Activated naive CD8-positive, alpha-beta T cell treated with anti-CD3 and anti-CD28 coated beads, Interleukin-2, amount 50 U/mL, for 24 hours (primary cell): ENCODE measurements at places on chromosomes 5 and 9.

DNA sequence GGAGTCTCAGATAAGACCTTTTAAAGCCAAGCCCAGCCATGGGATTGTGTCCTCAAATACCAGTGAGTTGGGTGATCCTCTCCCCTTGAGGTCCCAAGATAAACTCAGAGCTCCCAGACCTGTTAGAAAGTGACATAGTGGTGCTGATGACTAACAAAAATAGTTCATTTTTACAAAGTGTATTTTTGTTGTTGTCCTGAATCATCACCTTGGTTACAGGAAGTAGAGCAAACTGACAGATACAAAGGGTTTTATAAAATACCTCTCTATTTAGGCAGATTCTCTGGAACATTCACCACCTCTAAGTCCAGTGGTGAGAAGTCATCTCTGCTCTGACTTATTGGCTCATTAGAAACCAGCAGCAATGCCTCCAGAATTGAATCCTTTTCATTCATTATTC lies 259.3 kb downstream of the CEMIP2 start:
- DNase-seq: no peak

DNA sequence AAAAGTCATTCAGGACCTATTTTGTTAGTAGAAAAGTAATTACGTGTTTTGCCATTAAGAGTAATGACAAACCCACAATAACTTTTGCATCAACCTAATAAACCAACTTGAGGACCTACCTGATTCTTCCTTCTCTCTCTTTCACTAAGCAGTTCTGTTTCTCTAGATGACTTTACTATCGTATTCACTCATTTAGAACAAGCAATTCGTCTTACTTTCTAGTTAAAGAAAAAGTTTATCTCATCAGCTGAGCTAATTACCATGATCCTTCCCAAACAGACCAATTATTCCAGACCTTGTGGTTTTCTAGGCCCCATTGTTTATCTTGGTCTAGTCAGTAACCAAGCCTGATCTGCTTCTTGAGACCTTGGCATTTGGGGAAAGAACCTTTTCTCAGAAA lies 49.6 kb upstream of the PRDM9 start:
- no peak for DNase-seq

DNA sequence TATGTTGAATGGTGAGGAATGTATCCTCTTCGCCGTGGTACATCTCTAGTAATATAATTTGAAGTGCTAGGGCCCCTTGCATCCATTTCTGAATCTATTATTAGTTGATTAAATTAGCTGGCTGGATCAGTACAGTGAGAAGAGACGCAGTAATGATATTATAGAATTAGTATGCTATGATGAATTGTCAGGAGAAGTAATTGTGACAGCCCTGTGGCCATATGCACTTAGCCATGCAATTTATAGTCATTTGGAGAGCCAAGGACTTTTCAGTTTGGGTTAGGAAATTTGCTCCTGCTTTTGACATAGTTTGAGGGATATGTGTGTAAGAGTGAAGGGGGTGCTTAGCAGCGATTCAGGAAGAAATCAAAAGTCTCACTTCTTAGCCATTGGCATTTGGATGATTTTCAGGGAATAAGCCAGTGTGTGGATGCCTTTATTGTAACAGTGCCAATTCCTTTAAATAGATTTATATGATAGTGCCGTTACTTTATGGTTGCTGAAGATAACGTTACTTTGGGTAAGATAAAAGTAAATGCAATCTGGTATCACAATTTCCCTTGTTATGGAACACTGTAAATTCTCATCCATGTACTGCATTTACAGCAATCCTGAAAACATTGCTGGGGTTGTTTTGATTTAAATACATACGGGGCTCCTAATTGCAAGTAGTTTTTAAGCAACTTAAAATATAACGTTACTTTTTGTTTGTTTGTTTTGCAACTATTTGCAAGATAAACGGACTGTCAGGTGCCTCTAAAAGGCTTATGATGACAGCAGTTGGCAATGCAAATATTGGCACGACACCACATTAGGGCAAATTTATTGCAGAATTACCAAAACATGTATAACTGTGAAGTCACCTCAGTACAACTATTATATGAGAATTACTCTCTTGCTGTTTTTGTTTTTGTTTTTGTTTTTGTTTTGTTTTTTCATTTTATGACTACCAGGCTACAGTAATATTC lies 875.4 kb upstream of the WWC1 start:
- DNase-seq: no peak

DNA sequence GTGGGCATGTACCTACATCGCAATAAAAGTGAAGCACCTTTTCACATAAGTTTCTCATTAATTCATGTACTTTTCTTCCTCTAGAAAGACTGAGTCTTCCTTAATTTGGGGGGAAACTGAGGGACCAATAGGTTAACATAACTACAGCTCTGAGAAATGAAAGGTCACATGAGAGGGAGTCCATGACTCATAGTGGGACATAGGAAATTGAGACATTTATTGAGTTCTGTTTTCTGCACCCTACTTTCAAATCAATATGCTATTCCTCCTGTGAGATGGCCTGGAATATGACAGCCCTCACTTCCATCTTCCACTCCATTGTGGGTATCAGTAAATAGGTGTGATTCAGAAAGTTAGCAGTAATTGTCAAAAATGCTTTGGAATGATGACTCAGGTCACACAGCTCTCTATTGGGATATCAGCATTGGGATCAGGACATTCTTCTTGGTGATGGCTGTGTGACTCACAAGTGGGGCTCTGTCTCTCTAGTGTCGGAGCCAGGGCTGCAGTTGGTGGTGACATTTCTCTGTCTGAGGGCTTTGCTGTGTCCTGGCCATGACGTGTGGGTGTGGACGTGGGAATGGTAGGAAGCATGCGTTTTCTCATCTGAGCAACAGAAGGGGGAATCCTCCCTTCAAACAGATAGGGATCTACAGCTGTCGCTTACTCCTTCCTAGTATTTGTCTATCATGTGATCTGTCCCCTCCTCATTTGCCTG lies 125.0 kb downstream of the TRIO start:
- no peak for DNase-seq

DNA sequence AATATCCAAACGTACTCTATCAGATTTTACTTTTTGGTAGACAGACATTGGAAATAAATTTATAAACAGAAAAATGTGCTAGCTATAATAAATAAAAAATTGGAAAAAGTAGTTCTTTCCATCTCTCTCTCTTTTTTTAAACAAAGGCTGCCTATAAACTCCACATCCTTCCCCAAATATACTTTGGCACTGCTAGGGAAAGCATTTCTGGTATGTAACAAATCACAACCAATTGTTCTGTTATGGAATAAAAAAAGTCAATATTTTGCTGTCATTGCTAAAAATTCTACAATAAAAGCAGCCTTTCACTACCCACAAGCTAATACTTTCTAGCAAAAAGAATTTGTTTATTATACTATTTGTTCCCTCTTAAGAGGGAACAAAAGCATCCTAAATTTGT lies 169.2 kb upstream of the TARS1 start:
- no peak for DNase-seq

DNA sequence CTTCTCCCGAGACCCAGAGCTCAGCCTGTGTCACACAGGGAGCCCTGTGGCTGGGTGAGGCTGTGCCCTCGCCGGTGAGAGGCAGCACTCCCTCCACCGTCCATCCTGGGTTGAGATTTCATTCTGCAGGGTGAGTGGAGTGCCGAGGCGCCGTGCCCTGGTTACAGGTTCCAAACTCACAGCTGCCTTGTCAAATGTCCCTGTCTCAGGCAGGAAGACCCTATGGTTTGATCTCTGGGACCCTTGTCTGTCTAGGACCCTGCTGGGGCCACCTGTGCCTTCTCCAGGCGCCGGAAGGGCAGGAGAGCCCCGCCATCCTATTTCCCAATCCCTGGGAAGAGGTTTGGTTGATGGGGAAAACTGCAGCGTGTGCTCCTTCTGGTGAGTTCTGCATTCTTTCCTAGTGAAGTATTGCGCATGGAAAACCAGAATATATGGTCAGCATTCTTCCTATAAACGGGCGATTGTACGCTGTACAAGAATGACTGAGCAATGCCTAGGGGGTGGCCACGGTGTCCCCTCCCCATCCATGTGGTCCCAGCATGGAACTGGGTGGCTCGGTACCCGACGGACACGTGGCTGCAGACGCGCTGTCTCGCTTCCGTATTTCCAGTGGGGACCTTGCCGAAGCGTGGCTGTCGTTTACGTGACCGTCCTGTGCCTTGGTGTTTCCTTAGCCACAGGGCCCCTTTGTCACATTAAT lies 95.9 kb upstream of the COL5A1 start:
- DNase-seq: no peak

DNA sequence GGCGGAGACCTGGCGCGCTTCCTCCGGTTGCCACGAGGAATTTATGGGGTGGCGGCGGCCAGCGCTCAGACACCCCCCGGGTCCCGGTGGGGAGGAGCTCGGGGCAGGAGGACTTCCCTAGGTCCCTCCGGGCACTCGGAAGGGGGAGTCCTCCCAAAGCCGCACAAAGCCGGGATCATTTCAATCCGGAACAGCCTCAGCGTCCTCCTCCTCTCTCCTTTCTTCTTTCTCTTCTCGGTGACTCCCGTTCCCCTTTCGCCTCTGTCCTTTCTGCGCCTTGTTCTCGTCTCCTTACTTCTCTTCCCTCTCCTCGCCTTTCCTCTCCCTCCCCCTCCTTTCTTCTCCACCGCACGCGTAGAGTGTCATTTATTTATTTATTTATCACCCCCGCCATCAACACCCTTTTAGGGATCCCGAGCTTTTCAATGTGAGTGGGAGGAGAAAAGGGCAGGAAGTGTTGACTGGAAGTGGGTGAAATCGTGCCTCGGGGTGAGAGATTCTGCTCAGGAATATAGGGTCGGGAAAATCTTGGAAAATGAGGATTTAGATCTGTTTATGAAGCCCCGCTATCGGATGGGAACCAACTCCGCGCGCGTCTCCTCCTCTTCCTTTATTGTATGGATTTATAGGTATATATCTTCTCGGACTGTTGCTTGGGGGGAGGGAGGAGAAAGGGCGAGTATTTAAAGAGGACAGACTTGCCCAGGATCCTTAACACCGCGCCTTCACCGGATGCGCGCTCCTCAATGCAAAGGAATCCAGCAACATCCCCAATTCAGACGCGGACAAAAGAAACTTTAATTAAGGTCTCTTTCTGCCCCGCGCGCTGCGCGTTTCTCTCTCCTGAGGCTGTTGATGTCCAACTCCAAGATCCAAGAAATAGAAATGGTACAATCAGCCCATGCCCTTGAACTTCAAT lies 2.0 kb upstream of the ZNF462 start:
- no peak for DNase-seq

DNA sequence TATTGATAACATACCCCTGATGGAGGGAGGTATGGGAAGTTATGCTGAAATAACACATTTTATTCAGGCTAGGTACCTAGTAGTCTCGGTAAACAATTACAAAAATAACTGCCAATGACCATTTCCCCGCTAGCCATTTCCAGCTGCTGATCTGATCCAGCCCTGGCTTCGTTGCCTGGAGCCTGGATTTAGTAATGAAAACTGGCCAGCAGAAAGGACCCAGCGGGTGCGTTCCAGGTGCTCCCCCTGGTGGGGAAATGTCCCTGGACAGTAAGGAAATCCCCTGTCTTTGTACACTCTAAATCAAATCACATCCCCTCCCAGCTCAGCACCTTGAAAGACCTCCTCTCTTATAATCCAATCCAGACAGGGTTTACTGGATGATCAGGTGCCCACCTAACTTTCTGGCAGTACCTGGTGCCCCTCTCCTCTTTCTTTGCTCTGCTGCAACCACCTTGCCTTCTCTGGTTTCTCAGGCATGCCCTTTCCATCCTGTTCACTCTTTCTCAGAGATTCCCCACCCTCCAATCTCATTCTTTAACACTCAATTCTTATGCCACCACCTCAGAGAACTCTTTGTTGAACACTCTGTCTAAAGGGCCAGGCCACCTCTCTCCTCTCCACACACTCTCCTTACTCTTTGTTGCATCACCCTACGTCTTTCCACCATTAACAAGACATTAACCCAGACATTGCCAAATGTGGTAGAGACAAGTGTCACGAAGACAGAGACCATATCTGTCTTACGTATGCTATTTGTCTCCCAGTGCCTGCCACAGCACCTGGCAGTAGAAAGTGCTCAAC lies 50.1 kb upstream of the SMAD5 start:
- peak; percentile 77 for DNase-seq

DNA sequence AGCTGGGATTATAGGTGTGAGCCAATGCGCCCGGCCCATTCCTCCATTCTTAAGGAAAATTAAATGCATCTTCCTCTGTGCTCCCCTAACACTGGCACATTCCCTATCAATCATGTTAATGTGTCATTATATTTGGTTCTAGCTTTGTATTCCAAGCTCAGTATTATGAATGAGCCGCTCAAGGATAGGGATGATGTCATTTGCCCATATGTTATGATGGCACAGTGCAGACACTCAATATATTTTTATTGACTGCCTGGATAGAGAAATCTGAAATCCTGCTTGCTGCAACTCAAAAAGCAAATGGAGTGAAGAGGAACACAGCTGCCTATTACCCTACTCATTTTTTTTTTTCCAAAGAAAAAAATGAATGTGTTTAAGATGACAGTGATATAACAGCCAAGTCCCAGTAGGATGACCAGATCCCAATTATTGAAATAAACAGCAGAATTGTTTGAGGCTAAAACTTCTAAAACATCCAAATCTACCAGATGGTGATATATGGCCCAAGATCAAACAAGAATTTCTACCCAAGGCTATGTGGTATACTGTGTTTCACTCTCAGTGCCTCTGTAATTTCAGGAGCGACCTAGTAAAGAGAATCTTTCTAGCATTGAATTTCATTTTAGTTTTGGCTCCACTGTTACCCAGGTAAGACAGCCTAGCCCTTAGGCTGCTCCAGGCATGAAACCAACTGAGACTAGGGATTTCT lies 16.3 kb downstream of the SUSD1 start:
- DNase-seq: no peak

DNA sequence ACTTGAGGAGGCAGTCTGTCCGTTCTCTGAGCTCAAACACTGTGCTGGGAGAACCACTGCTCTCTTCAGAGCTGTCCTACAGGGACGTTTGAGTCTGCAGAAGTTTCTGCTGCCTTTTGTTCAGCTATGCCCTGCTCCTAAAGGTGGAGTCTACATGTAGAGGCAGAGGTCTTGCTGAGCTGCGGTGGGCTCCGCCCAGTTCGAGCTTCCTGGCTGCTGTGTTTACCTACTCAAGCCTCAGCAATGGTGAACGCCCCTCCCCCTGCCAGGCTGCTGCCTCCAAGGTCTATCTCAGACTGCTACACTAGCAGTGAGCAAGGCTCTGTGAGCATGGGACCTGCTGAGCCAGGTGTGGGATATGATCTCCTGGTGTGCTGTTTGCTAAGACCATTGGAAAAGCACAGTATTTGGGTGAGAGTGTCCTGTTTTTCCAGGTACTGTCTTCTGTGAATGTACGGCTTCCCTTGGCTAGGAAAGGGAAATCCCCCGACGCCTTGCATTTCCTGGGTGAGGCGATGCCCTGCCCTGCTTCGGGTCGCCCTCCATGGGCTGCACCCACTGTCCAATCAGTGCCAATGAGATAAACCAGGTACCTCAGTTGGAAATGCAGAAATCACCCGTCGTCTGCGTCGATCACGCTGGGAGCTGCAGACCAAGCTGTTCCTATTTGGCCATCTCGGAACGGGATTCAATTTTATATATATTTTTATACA lies 58.5 kb downstream of the CNTRL start:
- peak; percentile 37 for DNase-seq

GRCh38 chr5:56232538-56232937 lies 592 bp downstream of the ANKRD55 start:
- DNase-seq: no peak

- DNase-seq: no peak
Measured at GRCh38 chr5:59491945-59492344, 401.6 kb downstream of the PDE4D start.

GRCh38 chr5:150203832-150204589 lies 14.1 kb downstream of the SLC6A7 start:
- DNase-seq: no peak
